ENCODE measurements at places on chromosomes 1 and 21.
A peak's percentile ranks its signal among the peaks of the same experiment; 100 is the strongest.

GRCh38 chr1:35845766-35846165 is 37.2 kb upstream of the AGO1 start:
- no peak for DNase-seq

GRCh38 chr1:145983960-145984830 is 12.2 kb downstream of the TXNIP start:
- DNase-seq: no peak

- DNase-seq: peak; percentile 63
Observed at GRCh38 chr1:167713330-167714081, 8.3 kb upstream of the MPZL1 start.

GRCh38 chr1:109772658-109773202 is 9.0 kb upstream of the EPS8L3 start:
- DNase-seq: no peak

- no peak for DNase-seq
Observed at GRCh38 chr1:80827666-80828065, 973.1 kb upstream of the ADGRL2 start.

Measured in NAMALWA (cell line).